ENCODE measurements at places on chromosomes 3 and 15. TPM values are rescaled to one million over a fixed set of nuclear protein-coding genes. Genes with fewer than 3 reads are reported as not detected.

The EAF2 gene
- total RNA-seq = 4.8 TPM

DNA sequence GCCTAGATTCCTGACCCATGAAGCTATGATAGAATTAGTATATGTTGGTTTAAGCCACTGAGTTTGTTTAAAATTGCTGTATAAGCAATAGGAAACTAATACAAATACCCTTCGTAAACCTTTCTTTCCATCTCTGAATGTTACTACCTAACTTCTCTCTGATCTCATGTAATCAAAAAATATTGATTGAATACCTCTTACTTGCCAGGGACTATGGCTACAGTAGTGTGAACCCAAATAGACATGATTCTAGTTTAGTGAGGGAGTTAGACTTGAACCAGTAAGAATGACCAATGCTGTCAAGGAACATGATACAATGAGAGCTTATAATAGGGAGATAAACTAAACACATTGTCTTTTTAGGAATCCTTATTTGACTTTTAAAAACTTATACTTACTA is 19.4 kb downstream of the STT3B start:
- DNase-seq = no peak

DNA sequence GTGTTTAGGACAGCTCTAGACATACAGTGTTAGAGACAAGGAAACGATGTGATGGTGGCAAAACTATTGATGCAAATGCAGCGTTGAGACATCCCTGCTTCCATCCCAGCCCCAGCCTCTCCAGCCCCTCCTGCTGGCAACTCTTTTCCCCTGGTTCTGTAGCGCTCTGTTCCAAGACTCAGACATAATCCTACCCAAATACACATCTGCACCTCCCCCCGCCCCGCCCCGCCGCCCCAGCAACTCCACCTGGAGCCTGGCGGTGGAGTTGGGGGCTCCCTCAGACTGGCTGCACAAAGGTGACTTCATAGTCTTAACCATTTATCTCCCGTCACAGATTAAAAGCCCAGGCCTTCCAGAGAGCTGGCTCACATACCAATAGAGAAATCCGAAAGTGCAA is 7.2 kb upstream of the SEC22A start:
- peak; percentile 67 for DNase-seq

- DNase-seq = no peak
These were observed 15.5 kb upstream of the EHD4 start for GRCh38 chr15:41987925-41988275.

The SLC4A7 gene
- total RNA-seq = 15.0 TPM

DNA sequence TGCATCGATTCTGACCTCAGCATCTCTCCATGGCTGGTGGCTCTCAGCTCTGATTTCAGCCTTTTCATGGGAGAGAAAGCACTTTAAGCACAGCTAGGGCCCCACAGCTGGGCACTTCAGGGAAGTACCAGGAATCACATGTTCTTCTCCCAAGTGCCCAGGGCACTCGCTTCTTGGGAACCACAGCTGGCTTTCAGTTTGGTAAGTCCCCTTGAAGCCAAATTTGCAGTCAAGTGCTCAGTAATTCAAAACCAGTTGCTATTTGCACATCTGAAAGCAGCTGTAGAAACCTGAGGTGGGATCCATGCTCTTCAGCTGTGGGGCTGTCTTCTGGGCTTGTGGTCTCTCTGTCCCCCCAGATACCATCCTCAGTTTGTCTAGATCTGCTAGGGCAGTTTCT is 12.8 kb downstream of the GABRA5 start:
- DNase-seq = no peak

DNA sequence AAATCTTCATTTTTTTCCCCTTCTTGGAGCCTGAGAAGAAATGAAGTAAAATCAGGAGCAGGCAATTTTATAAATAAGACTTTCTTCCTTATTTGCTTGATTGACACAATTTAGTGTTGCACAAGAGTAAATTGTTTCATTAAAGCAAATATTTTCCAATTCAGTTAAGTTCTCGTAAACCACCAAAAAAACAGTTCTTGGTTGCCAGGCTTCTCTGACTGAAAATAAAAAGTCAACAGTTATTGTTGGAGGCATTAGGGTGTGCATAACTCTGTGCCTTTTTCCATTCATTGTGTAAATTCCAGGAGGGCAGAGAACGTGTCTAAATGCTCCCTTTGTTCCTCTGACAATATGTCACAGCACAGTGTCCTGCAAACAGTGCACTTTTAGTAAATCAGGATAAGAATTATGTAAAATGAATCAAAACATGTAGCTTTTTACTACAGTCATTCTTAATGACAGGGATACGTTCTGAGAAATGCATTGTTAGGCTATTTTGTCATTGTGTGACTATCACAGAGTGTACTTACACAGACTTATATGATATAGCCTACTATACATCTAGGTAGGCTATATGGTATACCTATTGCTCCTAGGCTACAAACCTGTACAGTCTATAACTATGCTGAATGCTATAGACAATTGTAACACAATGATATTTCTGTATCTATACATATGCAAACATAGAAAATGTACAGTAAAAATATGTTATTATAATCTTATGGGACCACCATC is at the start of gene CP:
Gene CP (minus strand): TSS at position 47 of the 735 bp plus-strand sequence. CDS start 37 bp downstream, at position 10.
- DNase-seq = no peak

DNA sequence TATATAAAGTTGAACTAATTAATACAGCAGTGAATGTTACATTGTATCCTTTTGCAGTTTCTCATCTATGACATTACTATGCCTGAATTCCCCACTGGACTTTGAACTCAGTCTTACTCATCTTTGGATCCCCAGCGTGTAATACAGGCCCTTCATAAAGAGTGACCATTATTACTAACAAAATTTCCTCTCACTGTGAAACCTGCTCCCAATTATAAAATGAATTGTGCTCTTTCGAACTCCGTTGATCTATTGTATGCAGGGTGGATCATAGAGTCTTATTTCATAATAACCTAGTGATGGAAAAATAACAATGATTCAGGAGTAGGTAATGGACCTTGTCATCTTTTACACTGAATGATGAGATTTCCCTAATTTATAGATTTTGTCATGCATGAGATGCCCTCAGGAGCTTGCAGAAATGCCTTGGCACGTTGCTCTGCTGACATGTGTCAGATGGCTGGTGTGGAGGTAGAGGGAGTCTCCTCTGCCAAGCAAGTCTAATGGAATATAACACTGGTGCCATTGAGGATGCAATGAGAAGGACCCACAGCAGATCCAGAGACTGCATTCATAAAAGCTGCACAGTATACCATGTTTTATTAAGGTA is 25.5 kb downstream of the B3GNT5 start:
- no peak for DNase-seq

DNA sequence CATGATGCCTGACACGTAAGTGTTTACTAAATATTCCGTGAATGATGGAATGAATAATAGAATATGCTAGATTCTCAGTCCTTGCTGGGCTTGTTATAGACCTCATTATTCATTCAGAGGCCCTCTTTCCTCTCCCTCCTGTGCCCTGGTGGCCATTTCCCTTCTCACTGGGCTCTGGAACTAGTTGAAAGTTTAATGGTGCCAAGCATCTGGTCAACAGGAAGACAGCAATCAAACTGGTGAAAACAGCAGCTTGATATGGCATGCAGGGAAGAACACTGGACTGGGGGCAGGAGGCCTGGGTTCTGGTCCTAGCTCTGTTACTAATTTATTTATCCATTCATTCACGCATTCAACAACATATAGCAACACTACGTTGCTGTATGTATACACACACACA is 3.7 kb upstream of the APOD start:
- no peak for DNase-seq

DNA sequence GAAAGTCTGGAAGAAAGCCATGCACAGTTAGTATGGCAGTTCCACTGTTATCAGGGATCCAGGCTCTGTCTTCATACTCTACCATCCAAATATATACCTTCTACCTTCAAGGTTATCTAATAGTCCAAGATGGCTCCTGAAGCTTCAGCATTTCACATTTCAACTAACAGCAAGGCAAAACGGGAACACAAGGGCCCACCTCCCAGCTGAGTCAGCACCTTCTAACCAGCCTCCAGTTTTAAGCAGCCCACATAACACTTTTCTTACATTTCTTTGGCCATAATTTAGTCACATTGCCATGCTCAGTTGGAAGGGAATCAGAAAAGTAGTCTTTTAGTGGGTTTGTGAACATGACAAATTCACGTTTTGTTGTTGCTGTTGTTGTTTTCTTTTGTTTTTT is 15.4 kb upstream of the MSL2 start:
- no peak for DNase-seq

- DNase-seq = peak; percentile 73
These were observed 277.3 kb upstream of the TLE3 start for GRCh38 chr15:70375006-70375431.

DNA sequence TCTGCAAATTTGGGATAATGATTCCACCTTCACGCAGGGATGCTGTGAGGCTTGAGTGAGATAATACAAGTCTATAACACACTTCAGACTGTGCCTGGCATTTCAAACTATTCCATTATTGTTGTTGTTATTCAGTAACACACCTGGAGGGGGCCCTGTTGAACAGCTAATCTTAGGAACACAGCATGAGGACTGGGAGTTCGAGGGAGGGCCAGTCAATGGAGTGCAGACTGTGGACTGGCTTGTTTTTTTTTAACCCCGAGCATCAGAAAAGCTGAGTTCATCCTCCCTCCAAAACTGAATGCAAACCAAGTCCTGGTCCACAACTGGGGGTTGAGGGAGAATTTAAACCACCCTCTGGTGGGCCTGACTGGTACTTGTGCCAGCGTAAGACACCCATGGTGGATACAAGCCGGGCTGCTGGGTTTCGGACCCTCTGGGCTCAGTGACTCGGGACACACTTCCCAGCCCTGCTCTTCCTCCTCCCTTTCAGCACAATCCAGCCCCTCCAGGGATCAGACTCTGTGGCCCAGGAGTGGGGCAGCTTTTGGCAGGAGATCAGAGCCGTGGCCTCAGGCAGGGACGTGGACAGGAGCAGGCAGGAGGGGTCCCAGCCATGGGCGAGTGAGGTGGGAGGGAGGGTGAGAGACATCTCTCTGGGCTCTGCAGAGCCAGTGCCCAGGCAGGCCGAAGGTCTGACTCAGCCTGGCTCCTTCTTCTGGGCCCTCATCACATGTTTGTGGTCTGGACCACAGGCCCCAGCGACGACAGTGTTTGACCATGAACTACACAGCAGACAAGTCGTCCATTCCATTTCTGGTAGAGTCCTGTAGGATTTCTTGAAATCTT is 36.3 kb upstream of the MEX3B start:
- no peak for DNase-seq

DNA sequence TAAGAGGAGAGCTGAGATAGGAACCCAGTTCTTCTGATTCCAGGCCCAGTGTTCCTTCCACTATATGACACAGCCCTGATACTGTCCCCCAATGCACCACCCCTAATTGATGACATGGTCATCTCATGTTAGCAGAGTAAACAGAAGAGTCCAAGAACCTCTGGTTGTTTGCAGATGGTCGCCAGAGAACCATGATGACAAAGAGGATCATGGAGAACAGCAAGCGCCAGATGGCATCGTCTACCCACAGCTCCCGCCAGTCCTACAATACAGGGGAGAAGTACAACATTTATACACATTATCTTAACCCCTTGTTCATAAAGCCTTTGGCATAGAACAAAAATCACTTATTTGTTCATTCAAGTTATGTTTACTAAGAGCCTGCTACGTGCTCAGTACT is 18.5 kb upstream of the VPS39 start:
- DNase-seq = no peak

- no peak for DNase-seq
These were observed 30.3 kb upstream of the IQSEC1 start for GRCh38 chr3:13103416-13104058.

- no peak for DNase-seq
These were observed 15.0 kb upstream of the THUMPD3 start for GRCh38 chr3:9347887-9348286.

The SKOR1 gene
- 0.52 TPM for total RNA-seq

GRCh38 chr3:114697401-114697800 is 403.6 kb downstream of the TIGIT start:
- DNase-seq = no peak

GRCh38 chr15:80415358-80415670 is 11.1 kb downstream of the ARNT2 start:
- DNase-seq = no peak

DNA sequence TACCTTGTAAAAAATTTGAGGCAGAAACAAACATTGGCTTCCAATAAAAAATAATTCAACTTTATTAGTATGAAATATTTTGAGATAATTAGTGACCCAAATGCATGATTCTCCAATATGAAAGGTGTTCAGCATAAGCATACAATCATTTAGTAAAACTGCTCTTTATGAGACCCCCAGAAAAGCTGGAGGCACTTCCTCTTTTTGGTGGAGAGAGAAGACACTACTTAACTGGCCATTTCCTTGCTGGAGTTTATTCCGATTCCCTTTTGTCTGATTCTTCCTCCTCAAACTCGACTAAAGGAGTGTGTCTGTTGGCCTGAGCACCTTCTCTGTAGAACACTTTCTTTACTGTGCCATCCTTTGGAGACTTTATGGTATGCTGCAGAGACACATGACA is 34.8 kb upstream of the DCUN1D1 start:
- DNase-seq = no peak

The SH3BP5 gene
- total RNA-seq = 110 TPM

The MINAR1 gene
- total RNA-seq = 0.26 TPM

The ITPR1 gene
- total RNA-seq = 91.7 TPM

The RASL12 gene
- total RNA-seq = 20.2 TPM

The ARGFX gene
- not detected for total RNA-seq
